ENCODE measurements at places on chromosomes 4 and X.
A peak's percentile ranks its signal among the peaks of the same experiment; 100 is the strongest.

- no peak for DNase-seq
Observed at GRCh38 chr4:33715841-33716395, 2528.4 kb downstream of the ARAP2 start.

DNA sequence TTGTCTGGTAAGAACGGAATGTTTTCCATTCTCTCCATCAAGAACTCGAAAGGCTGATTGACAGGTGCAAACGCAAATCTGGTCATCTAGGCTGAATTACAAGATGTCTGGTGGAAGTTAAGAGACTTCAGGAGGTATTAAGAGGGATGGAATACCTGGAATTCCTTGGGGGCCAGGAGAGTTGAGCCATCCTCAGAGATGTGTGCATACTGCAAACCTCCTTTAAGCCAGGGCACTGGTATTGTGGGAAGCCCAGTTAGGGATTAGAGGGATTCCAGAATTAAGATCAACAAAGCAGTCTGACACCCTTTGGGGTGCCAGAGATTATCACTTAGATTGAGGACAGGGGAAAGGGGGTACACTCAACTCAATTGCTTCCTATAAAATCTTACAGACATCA is 151.4 kb downstream of the VCX3A start:
- no peak for DNase-seq

GRCh38 chrX:17682259-17682658 is 55.0 kb upstream of the SCML1 start:
- no peak for DNase-seq

GRCh38 chr4:149914119-149915115 is 98.8 kb upstream of the IQCM start:
- DNase-seq = no peak

DNA sequence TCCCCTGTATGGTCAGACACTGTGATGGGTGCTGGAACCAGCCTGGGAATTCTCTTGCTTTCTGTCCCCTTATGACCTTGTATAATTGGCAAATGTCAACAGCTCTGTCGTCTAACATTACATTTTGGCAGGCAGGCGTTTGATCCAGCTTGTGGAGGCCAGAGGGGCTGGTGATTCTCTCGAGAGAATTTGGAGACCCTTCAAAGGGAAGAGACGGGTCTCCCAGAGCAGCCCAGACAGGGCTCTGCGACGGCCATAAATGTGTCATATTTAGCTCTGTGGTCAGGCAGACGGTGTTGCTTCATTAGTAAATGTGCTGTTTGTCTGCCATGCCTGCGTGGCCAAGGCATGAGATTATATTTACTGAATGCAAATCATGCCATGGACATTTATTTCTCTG is 68.7 kb downstream of the SORCS2 start:
- no peak for DNase-seq

DNA sequence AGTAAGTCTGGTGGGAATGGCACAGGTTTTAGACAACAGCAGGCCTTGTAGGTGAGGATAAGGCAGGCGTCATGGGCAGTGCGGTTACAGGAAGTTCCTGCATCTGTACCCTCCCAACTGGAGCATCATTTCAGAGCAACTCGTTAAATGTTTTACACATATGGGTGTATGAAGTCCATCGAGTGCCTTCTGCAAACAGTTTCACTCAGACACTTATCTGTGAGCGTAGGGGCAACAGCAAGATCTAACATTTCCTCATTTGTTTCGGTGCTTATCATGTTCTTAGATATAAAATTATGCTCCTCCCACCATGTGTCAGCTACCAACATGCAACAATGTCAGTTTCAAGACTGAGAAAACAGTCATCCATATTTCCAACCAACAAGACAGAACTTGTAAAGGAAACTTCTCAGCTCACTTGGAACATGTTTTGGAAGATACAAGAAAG is 69.9 kb downstream of the ELOVL6 start:
- DNase-seq = no peak

DNA sequence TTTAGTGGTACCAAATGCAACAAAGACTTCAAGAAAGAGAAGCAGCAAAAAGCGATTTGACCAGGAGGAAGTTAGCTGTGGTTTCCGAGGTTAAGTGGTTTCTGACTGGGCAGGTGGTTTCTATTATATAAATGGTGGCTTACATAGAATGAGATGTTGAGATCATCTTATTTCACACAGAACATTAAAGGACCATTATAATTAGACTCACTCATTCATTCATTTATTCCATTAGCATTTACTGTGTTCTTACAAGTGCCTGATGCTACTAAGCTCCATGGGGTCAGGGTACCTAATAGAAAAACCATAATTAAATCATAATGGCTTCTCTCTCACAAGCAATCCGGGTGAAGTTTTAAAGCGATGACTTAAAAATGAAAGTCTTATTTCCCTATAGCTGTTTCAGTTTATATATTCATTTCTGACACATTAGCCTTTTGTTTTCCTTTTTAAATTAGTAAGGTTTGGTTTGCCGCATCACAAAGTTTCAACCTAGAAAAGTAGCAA is 10.6 kb downstream of the TSPAN6 start:
- no peak for DNase-seq

DNA sequence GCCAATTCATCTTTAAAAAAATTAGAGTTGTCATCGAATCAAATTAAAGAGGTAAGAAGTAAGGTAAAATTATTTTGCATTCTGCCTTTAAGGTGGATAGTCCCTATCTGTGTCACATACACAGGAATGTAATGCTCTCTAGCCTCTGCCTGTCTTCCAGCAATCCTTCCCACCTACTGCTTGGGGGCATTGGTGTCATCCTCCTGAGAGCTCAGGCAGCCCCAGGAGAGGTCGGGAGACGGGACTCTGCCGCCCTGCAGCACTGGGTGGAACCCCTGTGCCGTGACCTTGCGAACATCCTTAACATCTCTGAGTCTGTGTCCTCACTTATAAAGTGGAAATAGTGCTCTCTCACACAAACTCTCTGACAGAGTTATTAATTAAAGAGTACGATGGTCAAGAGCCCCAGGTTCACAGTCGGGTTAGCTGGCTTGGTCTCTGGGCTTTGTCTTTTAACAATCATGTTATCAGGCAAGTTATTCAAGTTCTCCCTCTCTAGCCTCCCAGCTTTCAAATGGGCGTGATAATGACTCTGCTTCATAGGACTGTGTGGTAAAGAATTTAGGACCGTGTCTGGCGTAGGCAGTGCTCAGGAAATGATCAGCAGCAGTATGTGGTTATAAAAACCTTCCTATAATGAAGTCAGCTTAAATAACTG is 10.2 kb downstream of the TLR3 start:
- no peak for DNase-seq

DNA sequence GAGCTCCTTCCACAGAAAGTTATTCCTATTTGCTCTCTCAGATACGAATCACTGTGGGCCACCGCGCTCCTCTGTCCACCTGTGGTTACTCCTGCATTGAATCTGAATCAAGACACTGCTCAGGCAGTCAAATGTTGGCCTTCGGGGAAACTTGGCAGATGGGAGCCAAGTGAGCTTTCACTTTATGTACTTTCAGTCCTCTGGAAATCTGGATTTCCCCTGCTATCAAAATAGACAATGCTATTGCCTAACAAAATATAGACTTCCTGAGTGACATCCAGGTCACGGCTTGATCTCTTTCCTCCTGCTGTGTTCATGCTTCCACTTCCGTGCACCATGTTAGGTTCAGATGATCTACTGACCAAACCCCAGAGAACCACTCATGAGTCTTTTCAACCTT is 43.8 kb downstream of the FHL1 start:
- DNase-seq = no peak

GRCh38 chr4:80045786-80046185 is 27.2 kb downstream of the ANTXR2 start:
- DNase-seq = no peak

GRCh38 chrX:11100281-11101035 is 10.7 kb upstream of the HCCS start:
- DNase-seq = no peak

DNA sequence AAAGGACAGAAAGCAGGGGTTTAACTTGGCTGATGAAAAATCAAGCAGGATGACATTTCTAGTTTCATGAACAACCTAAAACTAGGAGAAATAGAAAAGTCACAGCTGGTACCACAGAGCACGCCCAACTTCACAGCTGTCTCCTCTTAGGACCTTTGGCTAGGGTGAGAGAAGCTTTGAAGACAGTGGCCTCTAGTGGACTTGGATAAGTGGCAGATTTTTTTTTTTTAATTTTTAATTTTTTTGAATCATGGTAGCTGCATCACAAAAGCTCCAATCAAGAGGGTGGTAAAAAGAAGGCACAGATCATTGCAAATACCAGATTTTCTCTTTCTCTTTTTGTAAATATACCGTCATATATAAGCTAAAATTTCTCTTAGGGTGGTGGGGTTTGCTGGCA is 20.2 kb upstream of the MAP3K15 start:
- no peak for DNase-seq

- DNase-seq = no peak
Observed at GRCh38 chrX:151821226-151821625, 86.7 kb downstream of the CNGA2 start.

DNA sequence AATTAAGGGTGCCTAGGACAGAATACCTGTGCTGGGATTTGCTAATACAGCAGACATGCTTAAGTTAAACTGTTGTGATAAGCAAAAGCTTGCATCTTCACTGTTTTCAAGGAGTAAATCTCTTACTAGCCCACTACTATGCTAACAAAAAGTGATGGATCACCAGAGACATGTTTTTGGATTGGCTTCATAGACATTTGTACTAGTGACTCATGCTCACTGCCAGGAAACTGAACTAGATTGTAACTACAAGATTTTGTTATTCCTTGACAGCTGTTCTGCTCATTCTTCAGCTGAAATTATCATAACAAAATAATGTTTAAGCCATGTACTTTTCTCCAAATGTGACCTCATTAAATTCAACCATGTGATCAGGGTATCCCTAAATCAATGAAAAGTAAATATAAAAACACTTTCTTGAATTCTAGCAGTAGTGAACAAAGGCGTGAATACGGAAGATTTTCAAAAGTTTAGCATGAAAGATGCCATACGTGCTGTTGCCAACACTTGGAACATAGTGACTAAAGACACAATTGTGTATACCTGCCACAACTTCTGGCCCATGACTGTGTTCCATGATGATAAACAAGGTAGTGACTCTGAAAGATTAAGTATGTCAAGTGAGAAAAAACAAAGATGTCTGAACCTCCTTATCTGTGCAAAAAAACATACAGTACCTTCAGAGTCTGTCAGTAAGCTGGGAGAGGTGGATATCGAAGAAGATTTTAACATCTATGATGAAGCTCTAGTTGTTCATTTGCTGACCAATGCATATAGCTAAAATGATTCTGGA is 154.0 kb downstream of the BTC start:
- DNase-seq = no peak

DNA sequence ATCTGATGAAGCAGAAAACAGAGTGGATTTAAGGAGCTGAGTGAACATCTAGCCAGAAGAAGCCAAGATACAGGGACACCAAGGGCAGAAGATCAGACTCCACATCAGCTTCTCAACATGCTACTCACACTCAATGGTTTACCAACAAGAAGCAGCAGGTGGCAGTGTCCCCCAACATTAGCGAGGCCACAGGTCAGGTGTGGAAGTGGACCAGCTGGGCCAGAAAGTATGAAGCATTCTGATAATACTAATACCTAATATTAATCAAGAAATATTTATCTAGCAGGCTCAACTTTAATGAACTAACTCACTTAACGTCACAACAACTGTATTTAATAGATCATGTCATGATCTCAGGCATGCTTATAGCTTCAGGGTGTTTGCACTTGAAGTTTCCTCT is 73.4 kb upstream of the TTC29 start:
- DNase-seq = peak; percentile 22

DNA sequence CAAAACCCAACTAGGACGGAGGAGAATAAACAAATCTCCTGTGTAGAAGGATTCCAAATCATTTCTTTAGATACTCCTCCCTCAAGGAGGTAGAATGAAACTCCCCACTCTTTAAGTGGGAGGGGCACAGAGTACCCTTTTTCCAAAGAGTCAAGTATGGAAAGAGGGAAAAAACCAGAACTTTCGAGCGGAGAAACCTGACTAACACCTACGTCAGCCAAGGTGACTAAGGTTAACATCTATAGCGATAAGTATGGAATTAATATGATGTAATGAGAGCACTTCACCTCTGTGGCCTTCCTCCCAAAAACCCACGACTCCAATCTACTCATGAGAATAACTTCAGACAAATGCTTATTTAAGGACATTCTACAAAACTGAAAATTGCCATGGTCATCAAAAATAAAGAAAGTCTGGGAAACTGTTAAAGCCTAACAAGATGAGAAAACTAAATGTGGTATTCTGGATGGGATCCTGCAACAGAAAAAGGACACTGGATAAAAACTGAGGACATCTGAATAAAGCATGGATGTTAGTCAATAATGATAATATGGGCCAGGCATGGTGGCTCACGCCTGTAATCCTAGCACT is 157.0 kb upstream of the MAP3K15 start:
- no peak for DNase-seq

GRCh38 chr4:107065201-107065600 is 29.1 kb upstream of the DKK2 start:
- no peak for DNase-seq

DNA sequence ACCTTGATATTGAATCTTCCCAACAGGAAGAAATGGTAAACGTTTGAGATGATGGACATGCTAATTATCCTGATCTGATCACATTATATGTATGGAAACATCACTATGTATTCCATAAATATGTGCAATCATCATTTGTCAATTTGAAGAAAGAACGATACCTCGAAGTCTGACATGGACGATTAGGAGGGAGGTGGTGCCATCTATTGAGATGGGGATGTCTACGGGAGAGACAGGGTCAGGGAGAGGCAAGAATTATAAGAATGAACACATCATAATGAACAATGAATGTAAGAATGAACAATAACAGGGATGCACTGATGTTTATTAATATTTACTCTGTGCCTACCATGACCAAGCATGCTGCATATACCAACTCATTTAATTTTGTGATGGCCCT is 93.7 kb upstream of the SOD3 start:
- DNase-seq = no peak

DNA sequence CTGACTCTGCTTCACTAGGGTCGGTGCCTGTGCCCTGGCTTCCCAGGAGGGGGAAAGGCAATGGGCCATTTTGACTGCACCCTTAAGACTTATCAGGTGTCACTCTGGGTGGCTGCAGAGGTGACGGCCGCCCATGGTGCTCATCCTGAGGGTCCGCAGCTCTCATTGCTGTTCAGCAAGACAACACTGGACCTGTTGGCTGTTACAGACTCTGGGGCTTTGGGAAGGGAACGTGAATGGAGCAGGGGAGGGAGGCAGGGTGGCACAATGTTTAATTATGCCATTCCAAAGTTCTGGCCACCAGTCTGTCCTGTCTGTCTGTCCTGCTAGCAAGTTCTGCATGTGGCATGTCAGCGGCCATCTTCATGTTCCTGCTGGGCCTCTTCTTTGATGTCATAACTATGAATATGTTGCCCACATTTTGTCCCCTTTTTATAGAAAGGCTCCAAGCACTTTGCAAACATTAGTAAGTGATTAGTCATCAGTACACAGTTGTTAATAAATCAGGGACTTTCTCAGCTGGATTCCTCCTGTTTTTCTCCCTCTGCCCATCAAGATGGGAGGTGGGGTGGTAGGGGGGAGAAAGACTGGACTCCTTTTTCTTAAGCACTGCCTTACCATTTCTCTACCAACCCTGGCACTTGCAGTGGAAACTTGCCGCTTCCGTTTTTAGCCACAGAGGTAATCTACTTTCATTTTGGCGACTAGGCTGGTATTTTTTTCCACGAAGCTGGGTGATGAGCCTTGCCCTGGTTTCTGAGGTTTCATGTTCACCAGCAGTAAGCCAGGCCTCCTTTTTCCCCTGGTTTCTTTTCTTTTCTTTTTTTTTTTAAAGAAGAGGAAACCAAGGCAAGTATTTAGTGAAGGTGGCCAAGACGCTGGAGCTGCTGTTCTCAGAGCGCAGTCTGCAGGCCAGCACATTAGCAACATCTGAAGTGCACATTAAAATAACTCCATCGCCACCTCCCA is 88.6 kb upstream of the TRIM2 start:
- peak; percentile 61 for DNase-seq

GRCh38 chr4:165716472-165716871 is 156.6 kb upstream of the TLL1 start:
- no peak for DNase-seq

Measured in stimulated activated CD4-positive, alpha-beta T cell treated with anti-CD3 and anti-CD28 coated beads, TNF-alpha, amount 100 ng/mL, for 48 hours (primary cell).